Body of pancreas (tissue), 4 donors: ENCODE measurements at places on chromosomes 7 and 10.

DNA sequence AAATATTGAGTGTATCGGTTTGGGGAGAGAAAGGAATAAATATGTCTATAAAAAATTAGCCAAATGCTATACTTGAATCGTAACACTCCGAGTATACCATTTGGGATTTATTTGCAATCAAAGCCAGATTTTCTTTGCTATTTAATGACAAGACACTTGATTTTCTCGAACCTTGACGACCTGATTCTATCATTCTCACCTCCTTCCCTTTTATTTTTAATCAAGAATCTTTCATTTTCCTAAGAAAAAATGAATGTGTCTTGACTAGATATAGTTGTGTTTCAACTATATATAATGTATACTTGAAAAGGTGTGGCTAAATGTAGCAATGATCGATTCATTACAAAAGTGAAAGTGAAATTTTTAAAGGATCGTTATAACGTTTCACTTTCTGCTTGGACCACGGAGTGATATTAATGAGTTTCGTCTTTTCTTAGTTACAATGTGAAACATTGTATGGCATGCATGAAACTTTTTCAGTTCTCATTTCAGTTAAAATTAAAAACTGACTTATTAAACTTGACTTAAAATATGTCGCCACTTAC is 562 bp downstream of the NUB1 start:
- DNase-seq = no peak

DNA sequence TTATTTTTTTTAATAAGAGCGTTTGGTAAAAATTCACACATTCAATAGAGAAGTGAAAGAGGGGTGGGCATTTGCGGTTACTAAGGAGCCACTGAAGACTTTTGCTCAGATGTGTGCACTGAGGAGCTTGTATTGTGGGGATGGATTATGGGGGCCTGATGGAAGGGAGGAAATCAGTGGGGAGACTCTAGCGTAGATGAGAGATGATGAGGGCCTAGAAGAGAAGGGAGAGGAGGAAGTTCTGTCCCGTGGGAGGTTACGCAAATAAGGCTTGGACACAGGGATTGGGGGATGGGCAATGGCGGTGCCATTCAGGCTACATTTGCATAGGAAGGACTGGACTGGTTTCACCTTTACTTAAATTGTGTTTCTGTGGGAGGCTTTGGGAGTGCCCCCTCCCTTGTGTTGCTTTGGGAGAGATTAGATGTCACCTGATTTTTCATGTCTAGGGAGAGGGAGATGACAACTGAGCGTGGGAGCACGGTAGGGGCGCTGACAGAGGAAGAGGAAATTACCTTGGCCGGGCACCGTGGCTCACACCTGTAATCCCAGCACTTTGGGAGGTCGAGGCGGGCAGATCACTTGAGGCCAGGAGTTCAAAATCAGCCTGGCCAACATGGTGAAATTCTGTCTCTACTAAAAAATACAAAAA is 2.2 kb upstream of the HIP1 start:
- DNase-seq = peak; percentile 19

GRCh38 chr10:54985732-54986131 is 184.7 kb upstream of the PCDH15 start:
- no peak for DNase-seq

GRCh38 chr10:103765168-103765567 is 90.2 kb downstream of the SH3PXD2A start:
- DNase-seq = no peak

- DNase-seq = no peak
These were observed 14.2 kb upstream of the MTPN start for GRCh38 chr7:135991322-135991721.

- no peak for DNase-seq
These were observed 207.2 kb downstream of the CELF2 start for GRCh38 chr10:11224792-11225416.

- peak; percentile 69 for DNase-seq
These were observed 62.3 kb upstream of the LBX1 start for GRCh38 chr10:101291331-101292193.

- peak; percentile 100 for DNase-seq
These were observed at the start of gene AGFG2 for GRCh38 chr7:100538654-100539435. Gene AGFG2, plus strand, starts transcription at chr7:100539203. Its CDS starts 144 bp downstream, at chr7:100539347.

DNA sequence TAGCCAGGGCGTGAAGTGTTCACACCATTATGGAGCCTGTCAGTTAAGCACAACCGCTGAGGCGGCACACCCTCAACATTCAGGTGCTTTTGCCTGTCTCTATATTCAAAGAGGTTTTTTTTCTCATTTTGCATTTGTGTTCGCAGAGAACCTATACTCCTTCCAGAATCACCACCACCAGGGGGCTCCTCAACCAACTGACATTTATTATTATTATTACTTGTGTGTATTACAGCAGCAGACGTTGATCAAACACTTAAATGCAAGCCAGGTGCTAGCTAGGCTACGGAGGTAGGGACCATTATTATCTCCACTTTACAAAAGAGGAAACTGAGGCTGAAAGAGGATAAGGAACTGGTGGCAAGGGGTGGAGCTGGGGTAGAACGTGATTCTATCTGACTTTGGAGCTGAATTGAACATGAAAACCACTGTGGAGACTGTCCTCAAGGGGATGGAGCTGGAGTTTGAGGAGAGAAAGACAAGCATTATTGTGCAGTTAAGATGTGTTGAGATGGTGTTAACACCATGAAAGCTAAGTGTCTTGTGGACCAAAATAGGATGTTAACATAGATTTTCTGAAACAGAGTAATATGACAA is 133.8 kb upstream of the PLXNA4 start:
- peak; percentile 52 for DNase-seq

GRCh38 chr7:148390381-148390780 is 200.2 kb upstream of the C7orf33 start:
- DNase-seq = no peak

DNA sequence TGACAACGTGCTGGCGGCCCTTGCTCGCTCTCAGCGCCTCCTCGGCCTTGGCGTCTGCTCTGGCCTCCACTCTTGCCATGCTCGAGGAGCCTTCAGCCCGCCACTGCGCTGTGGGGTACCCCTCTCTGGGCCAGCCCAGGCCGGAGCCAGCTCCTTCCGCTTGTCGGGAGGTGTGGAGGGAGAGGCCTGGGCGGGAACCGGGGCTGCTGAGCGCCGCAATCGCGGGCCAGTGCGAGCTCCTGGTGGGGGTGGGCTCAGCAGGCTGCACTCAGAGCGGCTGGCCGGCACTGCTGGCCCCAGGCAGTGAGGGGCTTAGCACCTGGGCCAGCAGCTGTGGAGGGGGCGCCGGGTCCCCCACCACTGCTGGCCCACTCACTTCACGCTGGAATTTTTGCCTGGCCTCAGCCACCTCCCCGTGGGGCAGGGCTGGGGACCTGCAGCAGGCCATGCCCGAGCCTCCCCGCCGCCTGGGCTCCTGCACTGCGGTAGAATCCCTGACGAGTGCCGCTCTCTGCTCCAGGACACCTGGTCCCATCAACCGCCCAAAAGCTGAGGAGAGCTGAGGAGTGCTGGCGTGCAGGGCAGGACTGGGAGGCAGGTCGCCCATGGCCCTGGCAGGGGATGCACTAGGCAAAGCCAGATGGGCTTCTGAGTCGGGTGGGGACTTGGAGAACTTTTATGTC is 372.2 kb upstream of the NRG3 start:
- DNase-seq = no peak

DNA sequence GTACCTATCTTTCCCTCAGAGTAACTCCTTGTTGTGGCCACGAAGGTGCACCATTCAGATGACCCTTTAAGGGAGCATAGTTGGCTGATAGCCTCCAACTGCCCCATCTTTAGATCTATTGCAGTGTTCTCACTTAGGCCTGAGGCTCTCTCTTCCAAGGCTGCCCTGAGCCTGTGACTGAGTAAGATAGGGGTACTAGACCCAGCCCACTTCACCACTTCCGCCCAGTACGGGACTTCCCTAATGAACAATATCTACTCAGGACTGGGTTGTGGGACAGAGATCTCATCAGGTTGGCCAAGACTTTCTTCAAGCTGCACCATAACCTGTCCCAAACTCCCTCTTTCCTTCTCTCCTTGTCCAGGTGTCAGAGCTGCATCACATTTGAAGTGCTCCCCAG is 5.7 kb upstream of the GNAI1 start:
- DNase-seq = no peak

- DNase-seq = no peak
These were observed 19.1 kb upstream of the OGDHL start for GRCh38 chr10:49781247-49781646.

DNA sequence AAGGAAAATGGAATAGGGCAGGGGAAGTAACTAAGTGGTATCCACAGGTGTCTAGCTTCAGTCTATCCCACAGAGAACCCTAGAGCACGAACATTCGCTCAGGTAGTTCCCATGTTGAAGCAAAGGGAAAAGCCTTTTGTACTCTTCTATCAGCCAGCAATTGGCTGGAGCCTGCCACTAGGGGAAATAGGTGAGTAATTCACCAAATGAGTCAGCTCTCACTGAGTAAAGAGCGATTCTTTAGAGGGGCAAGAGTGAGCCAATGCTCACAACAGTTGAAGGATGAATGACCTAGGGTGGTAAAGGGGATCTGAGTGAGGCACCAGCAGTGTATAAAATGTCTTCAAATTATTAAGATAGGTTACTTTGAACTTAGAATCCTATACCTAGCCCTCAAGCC is 94.1 kb upstream of the ZNF800 start:
- no peak for DNase-seq

DNA sequence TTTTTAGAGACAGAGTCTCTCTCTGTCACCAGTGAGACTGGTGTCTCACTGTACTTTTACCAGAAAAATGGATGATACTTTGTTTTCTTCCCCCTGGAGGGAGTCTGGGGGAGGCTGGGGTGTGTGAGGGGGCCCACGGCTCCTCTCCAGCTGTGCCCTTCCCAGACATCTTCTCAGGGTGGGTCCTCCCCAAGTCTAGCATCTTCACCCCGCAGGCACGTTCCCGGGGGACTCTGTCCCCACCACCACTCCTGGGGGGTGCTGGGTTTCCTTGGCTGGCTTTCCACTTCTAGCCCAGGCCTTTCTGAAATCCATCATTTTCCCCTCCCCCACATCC is 61.8 kb upstream of the MKRN1 start:
- DNase-seq = no peak

DNA sequence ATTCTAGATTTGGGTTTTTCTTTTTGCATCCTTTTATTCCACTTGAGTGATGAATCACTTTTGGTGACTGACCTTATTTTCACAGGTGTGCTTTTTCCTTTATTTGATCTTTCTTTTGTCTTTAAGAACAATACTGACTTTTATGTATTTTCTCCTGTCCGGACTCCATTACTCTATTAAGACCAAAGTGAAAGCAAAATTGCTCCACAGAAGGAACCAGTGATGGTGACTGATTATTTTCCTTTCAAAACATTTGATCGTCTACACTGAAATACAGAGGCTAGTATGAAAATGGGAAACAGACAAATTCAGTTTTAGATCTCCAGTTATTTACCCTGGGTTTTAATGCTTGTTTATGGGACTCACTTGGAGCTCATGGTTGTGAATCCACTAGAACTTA is 15.5 kb downstream of the EXOC4 start:
- no peak for DNase-seq

DNA sequence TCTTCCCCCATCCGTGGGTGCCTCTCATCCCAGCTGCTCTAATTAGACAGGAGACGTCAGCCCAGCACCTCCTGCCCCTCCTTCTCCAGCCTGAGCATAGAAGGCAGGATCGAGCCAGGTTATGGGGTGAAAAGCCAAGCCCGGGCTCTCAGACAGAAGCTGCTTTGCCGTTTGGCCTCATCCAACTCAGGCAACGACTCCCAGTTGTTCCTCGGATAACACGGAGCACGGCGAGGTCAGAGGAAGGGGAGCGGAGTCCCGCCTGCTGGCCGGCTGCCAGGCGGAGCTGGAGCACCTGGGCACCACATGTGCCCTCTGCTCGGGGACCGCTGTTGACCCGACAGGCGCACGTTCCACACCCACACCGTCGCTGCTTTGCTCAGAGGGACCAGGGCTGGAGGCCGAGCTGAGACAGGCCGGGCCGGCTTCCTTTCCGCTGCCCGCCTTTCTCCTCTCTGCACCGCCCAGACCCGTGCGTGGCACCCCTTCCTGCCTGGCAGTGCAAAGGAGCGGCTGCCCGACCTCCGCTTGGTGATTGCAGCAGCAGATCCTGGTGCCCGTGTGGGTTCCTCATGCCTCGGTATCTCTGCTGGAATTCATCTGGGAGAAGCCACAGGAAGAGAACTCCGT is 21.6 kb upstream of the UNCX start:
- no peak for DNase-seq

GRCh38 chr7:127290801-127291361 is 38.1 kb upstream of the GRM8 start:
- peak; percentile 18 for DNase-seq

DNA sequence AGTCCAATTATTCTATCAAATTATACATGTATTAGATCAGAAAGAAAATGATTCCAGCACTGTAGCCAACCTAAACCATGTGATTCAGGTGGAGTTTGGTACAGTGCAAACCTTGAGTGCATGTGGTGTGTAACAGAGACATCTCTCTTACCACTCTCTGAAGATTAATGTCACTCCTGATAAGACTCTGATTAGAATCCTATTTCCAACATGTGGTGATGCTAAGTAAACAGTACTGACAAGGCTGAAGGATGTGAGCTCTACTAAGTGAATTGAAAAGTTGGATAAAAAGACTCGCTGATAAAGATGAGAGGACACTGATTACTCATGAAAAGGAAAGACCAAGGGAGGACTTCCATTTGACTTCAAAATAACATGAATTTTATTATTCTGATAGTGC is 232.0 kb downstream of the SDK1 start:
- DNase-seq = no peak

DNA sequence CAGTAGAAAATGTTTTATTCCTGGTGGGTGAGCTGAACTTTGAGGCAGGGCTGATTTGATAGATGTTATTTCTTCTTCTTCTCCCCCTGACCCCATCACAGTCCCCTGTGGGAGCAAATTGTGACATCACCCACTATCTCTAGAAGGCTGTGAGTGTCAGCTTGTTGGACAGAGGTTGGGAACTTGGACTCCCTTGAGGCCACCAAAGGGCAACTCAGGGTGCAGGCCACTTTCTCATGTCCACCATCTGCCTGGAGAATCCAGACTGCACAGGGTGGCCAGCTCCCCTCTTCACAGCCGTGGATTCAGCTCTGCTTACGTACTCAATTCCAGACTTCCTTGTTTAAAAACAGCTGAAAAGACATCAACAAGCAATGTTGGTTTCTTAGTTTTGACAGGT is 103.0 kb downstream of the LRRC18 start:
- DNase-seq = no peak

- no peak for DNase-seq
These were observed 10.2 kb upstream of the OPALIN start for GRCh38 chr10:96368971-96369370.

DNA sequence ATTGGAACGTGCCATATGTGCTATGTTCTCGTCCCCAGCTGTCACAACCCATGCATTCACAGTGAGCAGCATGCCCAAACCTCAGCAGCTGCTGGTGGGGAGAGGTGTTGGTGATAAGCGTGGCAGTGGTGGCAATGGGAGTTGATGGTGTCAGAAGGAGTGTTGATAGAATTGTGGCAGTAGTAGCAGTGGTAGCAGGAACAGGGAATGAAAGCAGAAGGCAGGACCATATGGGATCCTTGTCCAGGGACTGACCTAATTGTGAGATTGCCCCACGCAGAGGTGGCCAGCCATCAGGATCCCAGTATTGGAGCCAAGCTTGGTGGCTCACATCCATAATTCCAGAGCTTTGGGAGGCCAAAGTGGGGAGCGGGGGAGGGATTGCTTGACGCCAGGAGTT is 276.3 kb downstream of the GALNT17 start:
- DNase-seq = no peak
